Activated CD8-positive, alpha-beta T cell treated with anti-CD3 and anti-CD28 coated beads, Interleukin-2, amount 10 ng/mL, durations not matched to agents 7 days and 5 days (primary cell): ENCODE measurements at places on chromosomes 3 and 15.

GRCh38 chr3:73499787-73500186 is 125.0 kb downstream of the PDZRN3 start:
- no peak for DNase-seq

DNA sequence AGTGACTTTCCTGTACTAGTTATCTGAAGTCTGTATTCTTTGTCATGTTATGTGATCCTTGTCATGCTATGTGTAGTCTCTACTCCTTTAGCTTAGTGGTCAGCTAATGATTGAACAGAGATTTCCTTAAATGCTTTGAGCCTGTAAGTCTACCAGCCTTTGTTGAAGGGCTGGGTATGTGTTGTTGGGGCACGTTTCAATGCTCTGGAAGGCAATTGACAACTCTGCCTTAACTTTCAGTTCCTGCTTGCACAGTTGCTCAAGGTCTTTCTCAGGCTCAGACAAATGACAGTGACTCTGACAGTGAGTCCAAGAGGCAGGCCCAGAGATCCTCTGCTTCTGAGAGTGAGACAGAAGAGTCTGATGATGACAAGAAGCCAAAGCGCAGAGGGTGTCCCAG is 89.3 kb downstream of the CHD2 start:
- DNase-seq = no peak

- no peak for DNase-seq
These were observed 117.0 kb upstream of the SAMMSON start for GRCh38 chr3:69882560-69882959.

- no peak for DNase-seq
These were observed 55.4 kb downstream of the CCDC54 start for GRCh38 chr3:107432646-107433045.

DNA sequence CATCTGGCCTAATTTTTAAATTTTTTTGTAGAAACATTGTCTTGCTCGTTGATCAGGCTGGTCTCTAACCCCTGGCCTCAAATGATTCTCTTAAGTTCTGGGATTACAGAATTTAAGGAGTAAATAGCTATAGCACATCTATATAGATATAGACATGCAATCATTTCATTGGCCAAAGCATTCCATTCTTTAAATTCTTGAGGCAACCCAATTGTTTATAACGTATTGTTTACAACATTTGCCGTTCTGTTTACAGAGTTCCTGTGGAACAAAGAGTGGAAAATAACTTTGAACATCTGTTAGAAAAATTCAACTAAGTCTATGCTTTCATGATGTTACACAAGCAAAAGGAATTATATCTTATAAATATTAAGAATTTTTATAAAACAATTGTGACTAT is 205.2 kb upstream of the ROBO2 start:
- no peak for DNase-seq

GRCh38 chr15:28962851-28963710 is 77.3 kb downstream of the APBA2 start:
- DNase-seq = no peak

DNA sequence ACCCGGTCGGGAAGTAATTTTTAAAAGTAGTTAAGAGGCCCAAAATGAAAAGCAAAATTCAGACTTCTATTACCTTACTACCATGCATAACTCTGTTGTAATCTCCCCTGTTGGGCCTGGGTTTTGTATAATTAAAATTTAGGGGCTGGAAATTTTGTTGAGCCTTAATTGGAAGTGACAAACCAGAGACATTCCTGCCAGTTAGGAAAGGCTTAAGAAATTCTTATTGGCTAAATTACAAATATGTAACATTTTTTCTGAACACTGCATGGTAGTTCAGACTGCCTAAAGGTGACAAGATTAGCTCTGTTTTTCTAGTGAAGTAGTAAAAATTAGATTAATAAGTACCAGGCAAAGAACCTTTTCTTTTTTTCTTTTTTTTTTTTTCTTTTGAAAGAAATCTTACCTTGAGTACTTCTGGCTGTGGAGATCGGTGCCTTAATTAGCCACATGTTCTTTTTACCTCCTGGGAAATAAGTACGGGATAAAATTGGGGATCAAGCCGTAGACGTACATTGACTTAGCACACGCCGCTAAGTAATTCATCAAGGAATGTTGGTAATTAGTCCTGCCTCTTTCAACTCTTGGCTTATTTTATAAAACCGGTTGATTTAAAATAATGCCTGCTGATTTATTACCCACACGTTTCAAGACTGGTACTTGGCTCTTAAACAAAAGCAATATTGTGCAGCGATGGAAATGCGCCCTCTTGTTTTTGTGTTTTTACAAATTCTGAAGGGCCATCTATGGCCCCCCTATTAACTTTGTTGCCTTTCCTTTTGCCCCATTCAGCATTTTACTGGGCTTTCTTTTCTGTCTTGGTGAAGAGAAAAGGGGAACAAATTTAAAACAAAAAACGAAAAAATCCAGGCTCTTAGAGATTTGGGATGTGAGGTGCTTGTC is 111.2 kb upstream of the SAMMSON start:
- DNase-seq = no peak

- DNase-seq = no peak
These were observed 2.2 kb upstream of the HES1 start for GRCh38 chr3:194133661-194134230.

GRCh38 chr3:56845505-56845904 is 43.8 kb upstream of the ARHGEF3 start:
- no peak for DNase-seq

GRCh38 chr3:126998728-126999127 is 15.8 kb downstream of the PLXNA1 start:
- DNase-seq = no peak

DNA sequence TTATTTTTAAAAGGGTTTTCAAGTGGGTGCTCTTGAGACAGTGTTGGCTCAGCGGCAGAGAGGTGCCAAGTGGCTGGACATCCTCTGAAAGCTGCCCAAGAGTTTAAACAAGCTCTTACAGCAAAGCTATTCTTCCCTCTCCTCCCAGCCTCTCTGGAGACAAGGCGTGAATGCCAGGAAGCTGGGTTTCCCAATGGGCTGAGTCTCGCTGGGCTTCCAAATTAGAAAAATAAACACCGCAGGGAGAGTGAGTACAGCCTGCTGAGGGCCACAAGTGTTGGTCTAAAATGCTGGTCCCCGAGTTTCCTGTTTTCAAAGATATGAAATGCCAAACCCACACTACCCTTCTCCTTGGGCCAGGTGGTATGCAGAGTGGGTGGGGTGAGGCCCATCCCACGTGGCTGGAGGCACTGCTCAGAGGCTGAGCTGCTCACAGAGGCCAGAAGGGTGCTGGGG is 36.4 kb downstream of the ZDHHC3 start:
- no peak for DNase-seq

DNA sequence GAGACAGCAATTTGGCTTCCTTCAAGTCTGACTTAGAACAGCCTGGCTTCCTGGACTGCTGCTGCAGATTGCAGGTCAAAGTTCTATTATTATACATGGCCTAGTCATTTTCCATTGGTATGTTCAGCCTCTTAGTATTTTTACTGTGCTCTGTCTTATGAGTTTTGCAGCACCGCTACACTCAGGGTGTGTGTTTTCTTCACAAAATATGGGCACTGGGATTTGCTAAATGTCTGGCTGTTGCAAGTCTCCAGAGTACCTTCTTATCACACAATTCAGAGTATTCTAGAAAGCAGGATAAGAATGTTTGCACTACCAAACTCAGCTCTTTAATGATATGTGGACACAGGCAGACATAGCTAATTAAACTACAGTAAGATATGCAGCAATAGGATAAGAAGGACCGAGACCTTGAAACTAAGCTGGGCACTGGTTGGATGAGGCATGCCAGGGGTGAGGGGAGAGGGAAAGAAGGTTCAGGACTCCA is 203.0 kb upstream of the PDZRN3 start:
- no peak for DNase-seq

GRCh38 chr3:153210660-153211059 is 48.6 kb downstream of the RAP2B start:
- DNase-seq = no peak

DNA sequence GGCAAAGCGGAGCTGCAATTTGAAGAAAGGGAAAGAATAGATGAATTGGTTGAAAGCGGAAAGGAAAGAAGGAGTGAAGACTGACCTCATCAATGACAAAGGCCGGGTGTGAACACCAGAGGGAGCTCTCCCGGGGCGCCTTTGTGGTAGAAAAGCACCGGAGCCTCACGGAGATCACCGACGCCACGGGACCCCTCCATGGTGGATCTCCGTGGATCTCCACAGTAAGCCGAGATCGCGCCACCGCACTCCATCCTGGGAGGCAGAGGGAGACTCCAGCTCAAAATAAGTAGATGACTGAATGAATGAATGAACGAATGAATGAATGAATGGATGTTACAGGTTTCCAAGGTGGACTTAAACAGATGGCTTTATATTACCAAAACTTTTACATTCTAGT is 25.0 kb downstream of the GPR160 start:
- DNase-seq = no peak

GRCh38 chr3:98906230-98906629 is 4.7 kb upstream of the DCBLD2 start:
- DNase-seq = no peak

GRCh38 chr3:126654571-126655383 is at the start of gene TXNRD3:
TXNRD3 (minus strand) TSS chr3:126655124.
- DNase-seq = peak; percentile 78

- DNase-seq = no peak
These were observed 42.3 kb upstream of the LIMD1 start for GRCh38 chr3:45552031-45552793.

- DNase-seq = no peak
These were observed 91.1 kb upstream of the TNIK start for GRCh38 chr3:171551296-171551695.

- DNase-seq = no peak
These were observed 156.0 kb upstream of the TRIM42 start for GRCh38 chr3:140521751-140522445.

- DNase-seq = no peak
These were observed 11.3 kb downstream of the PDIA5 start for GRCh38 chr3:123078101-123078500.

DNA sequence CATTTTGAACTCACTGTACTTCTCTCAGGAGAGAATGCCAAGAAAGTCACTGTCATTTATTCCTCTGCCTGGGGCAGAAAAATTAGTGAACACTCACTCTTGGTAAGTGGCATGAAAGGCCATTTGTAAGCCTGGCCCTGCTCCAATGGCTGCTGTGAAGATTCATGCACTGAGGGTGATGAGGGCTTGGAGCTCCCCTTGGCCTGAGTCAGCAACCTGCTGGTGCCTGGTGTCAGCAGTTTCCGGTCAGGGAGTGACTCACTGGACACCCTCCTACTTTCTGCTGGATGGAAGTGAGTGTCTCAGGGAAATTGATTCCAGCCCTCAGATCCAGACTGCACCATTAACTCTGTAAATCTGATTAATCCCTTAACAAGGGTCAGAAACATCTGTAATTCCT is 37.6 kb downstream of the TRA2B start:
- DNase-seq = no peak

GRCh38 chr3:160478338-160478737 is 28.8 kb upstream of the TRIM59 start:
- DNase-seq = no peak

DNA sequence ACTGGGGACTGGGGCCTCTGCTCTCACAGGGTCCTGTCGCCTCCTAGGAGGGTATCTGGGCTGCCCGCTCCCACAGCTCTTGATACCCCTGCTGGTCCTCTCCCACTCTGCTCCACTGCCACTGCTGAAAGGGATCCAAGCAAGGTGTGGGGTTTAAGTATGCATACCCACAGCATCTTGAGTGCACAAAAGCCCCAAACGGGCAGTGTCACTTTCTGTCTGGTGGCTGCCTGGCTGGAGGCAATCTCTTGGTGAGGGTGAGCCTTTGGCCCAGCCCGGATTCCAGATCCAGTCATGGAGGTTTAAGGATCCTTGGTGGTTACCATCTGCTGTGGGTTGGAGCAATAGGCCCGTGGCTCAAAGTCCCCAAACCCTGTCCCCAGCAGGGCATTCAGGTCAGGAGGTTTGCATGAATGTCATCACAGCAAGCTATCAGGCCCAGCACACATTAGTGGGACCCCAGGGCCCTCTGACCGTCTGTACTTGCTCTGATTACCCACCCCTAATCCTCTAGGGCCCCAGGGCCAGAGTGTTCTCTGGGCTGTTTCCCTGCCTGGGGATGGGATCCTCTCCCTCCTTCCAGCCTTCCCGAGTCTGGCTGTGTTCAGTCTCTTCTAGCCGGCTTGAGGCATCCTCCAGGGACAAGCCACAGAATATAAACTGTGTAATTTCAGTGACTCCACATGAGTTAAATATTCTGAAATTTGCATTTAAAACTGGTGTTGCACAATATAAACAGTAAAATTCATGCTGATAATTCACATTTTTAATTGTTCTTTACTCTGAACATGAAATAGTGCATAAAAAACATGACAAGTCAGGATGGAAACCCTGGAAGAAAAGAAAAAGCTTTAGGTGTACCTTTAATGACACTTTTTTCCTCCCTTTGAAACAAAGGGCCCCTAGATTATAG is 4.9 kb upstream of the TJP1 start:
- DNase-seq = no peak

DNA sequence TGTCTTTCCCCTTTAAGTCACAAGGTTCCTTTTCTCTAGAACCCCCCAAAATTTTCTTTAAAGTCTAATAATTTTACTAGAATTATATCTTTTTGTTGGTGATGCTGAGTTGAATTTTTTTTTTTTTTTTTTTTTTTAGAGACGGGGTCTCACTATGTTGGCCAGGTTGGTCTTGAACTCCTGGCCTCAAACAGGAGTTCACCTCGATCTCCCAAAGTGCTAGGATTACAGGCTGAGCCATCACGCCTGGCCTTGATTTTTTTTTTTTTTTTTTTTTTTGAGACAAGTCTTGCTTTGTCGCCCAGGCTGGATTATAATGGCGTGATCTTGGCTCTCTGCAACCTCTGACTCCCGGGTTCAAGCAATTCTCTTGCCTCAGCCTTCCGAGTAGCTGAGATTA is 12.2 kb downstream of the SEC13 start:
- no peak for DNase-seq
